ENCODE measurements at places on chromosomes 1 and 21.

DNA sequence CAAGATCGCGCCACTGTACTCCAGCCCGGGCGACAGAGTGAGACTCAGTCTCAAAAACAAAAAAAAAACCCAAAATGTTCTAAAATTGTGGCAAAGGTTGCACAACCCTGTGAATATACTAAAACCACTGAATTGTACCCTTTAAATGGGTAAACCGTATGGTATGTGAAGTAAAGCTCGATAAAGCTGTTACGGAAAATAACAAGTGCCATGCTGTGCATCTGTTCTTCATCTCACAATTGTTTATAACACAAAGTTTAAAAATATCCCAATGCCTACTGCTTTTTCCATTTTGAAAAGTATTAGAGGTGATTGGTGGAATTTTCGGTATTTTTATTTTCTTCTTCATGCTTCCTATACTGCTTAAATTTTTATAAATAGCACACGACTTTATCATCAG lies 111.5 kb downstream of the ENAH start:
- no peak for DNase-seq

DNA sequence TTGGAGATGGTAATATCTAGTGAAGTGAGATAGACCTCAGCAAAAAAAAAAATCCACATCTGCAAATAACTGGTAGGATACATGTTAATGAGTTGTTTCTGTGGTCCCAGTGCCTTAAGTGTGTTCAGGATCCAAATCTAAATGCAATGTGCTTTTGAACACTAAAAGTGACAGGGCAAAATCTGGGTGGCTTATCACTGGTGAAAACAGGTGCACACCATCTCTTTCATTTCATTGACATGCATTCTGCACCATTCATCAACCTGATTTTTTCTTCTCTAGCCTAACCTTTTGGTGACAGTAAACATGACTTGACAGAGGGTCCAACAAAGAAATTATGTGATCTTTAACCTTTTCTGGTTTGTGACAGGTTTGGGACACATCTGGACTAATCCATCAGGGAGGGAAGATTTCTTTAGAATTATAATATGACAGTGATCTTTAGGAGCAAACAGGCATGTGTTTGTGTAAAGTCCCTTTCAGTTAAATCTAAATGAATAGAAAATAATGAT lies 201.6 kb upstream of the NEGR1 start:
- no peak for DNase-seq

GRCh38 chr1:185215911-185216310 lies 58.9 kb downstream of the SWT1 start:
- DNase-seq = no peak

GRCh38 chr1:99843760-99844159 lies 6.4 kb upstream of the AGL start:
- no peak for DNase-seq

DNA sequence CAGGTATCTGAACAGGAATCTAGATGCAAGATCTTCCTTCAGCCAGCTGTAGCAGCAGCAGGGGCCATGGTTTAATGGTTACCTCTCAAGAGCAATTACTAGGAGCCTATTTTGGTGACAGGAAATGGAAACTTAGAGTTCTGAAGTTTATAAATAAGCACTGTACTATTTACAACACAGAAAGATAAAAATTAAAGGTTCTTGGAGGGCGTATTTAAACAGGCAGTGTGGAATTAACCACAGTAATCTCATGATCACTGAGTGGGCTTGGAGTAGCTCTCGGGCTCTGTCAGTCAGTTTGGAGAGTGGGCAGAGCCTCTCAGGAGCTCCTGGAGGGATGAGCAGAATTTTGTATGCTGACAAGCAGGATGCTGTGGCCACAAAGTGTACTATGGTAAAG lies 10.2 kb upstream of the FCRL5 start:
- DNase-seq = no peak

DNA sequence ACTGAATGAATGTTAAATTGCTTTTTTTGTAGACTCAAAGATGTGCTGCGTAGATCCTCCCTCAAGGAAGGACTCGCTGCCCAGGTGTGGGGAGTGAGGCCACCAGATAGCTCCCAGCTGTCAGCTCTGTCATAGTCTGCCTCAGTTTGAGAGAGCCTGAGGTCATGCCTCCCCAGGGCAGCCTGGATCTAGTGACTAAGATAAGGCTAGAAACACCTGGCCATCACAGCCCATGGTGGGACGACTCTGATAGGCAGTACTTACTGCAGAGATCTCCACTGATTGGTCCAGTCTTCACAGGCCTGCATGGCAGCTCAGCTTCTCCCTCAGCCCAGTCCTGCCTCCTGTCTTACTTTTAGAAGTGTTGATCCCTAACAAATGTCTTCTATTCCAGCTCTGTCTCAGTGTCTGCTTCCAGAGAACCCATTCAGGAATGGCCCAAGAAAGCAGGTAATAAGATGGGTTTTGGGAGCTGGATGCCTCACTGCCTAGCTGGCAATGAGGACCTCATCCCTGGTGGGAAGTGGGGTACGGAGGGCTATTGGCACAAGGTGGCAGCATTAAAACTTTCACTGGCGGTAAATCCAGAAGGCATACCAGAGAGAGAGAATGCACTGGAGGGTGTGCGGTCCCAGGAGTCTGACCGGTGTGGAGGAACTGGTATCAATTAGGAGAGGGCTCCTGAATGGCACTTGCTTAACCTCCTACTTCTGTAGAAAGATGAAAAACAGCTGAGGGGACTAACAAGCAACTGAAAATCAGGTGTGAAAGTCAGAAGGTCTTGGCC lies 55.3 kb upstream of the GPR37L1 start:
- peak; percentile 29 for DNase-seq

- no peak for DNase-seq
Observed at GRCh38 chr1:230068952-230069684, 2.1 kb downstream of the GALNT2 start.

DNA sequence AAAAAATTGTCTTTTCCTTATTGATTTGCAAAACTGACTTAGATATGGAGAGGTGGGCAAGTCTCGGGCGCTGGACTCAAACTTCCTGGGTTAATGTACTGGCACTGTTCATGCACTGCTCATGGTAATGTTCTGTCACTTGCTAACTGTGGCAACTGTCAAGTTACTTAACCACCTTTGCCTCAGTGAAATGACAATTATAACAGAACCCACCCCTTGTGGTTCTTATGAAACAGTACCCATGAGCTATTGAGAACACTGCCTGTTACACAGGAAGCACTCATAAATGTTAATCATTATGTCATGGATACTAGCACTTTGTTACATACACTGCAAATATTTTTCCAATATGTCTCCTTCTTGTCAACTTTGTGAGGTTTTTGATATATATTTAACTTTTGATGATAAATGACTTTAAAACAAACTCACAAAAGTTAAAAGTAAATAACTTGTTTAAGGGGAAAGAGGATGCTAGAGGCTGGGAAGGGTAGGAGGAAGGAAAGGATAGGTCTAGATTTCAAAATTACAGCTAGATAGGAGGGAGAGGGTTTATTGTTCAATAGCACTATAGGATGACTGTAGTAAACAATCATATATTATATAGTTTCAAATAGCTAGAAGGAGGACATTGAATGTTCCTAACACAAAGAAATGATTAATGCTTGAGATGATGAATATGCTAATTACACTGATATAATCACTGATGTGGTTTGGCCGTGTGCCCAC lies 342.5 kb downstream of the ADGRL2 start:
- DNase-seq = no peak

Data from SHP77 treated with DMSO at 0.1 percent for 48 hours (cell line).